Chondrocyte (in vitro differentiated cells): ENCODE measurements at places on chromosomes 1 and 21. TPM values are rescaled to one million over a fixed set of nuclear protein-coding genes. Genes with fewer than 3 reads are reported as not detected.

DNA sequence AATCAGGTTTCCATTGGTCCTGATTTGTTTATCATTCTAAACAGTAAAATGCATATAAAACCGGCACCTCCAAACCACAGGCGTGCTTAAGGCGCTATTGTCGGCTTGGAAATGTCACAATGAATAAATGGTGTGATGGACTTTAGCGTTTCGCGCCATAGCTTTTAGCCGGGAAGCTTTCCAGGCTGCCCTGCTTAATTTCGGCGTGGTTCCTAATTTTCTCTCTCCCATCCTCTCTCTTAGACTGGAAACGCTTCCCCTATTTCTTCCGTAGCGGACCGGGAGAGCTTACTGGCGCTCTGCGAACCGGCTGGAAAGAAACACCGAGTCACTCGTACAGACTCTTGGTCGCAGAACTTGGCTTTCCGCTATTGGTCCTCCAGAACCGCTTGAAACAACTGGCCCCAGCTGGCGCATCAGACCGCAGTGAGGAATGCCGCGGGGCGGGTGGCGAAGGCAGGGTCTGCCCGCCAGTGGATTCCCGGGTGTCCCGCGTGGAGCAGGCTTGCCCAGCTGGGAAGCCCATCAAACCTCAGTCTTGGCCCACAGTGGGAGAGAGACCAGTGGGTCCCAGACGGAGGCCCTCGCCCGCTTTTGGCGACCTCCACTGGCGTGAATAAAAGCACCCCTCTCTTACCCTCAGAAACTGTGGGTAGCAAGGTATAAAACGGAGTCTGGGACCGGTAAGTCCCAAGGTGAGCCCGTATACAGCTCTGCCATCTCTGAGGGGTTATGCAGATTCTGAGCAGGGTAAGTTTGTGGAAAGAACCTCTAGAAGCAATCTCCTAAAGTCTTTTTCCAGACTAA, 4.0 kb upstream of the LHX8 start:
- peaks cover 24% of the 10 kb centered on the region for H3K4me1 ChIP-seq
- DNase-seq = no peak
- H3K27ac ChIP-seq = no peak overlapping the region
- peaks cover 3% of the 10 kb centered on the region for H3K36me3 ChIP-seq

The KRTAP24-1 gene
- not detected in 3 replicates for total RNA-seq

DNA sequence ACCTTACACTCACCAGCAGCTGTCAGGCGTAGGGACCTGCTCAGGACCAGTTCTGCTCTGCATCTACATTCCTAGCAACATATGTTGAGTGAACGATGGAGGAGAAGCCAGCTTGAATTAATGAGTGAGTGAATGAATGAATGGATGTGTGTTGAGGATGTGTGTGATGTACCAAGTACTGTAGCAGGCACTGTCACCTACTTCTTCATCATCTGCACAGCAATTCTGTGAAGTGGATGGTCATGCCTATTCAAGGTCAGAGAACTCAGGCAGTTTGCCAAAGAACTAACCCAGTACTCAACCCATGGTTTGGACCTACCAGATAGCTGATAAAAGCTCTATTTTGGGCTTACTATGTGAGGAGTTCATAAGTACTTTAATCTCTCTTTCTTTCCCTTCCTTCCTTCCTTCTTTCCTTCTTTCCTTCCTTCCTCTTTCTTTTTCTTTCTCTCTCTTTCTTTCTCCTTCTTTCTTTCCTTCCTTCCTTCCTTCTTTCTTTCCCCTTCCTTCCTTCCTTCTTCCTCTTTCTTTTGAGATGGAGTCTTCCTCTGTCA, 56.9 kb downstream of the ATP1A1 start:
- H3K4me3 ChIP-seq = no peak overlapping the region
- H3K27ac ChIP-seq = no peak overlapping the region
- H3K27me3 ChIP-seq = peaks cover 3% of the 10 kb centered on the region
- no peaks in the 10 kb centered on the region for H3K36me3 ChIP-seq

DNA sequence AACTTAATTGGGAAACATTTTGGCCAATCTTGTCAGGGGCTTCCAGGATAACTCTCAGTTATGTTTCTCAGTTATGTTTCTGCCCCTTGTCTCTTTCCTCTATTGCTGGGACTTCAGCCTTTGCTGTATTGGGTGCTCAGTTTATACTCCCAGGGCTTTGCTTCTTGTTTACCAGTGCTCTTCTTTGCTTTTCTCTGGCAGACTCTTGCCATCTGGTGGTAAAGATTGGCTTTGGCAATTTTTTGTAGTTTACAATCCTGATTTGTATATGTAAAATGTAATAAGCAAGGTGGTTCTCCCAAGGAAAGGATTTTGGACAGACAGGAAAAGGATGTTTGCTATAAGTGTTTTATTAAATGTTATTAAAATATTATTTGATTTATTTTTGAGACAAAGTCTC, 37.9 kb downstream of the FABP3 start:
- no peak overlapping the region for H3K4me3 ChIP-seq
- H3K27ac ChIP-seq = no peak overlapping the region
- no peaks in the 10 kb centered on the region for H3K4me1 ChIP-seq
